ENCODE measurements at places on chromosomes 16 and 17.

- DNase-seq: no peak
Measured at GRCh38 chr16:79823639-79824038, 223.1 kb upstream of the MAF start.

GRCh38 chr17:49240619-49241018 is 10.0 kb upstream of the PHOSPHO1 start:
- no peak for DNase-seq

DNA sequence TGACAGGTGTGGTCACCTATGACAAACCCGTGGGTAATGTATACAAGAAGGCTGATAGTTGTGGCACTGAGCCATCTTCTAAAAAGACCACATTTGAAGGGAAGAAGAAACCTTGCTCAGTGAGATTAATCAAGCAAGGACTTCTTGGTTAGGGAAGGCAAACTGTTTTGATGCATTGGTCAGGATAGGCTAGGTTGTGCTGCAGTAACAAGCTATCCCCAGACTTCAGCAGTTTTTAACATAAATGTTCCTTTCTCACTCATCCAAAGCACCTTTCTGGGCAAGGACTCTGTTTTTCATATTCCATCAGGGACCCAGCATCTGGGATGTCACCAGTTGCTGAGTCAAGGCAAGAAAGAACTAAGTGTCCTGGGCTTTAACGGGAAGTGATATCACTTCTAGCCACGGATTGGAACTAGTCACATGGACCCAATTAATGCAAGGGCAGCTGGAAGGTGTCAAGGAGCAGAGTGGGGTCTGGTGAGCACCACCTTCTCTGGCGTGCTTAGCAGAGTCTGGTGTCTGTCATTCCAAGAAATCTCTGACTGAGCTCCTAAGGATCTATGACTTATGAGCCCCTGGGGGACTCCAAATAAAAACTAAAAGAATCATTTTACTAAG is 52.0 kb upstream of the CCL2 start:
- DNase-seq: no peak

DNA sequence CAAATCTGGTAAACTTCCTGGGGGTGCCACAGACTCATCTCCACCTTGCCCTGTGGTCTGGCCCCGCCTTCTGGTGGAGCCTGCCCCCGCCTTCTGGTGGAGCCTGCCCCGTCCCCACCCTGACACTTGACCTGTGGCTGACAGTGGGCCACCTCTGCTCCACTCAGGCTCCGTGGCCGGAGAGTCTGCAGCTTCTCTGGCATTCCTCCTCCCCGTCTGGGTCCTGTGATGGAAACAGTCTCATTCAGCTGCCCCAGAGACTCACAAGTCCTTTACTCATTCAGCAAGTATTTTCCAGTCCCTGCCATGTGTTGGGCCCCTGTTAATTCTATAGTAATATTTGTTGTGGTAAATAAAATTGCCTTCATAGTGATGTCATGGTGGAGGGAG is 21.0 kb upstream of the G6PC1 start:
- DNase-seq: no peak

- DNase-seq: no peak
Measured at GRCh38 chr17:81962499-81963441, 1.8 kb upstream of the NOTUM start.

DNA sequence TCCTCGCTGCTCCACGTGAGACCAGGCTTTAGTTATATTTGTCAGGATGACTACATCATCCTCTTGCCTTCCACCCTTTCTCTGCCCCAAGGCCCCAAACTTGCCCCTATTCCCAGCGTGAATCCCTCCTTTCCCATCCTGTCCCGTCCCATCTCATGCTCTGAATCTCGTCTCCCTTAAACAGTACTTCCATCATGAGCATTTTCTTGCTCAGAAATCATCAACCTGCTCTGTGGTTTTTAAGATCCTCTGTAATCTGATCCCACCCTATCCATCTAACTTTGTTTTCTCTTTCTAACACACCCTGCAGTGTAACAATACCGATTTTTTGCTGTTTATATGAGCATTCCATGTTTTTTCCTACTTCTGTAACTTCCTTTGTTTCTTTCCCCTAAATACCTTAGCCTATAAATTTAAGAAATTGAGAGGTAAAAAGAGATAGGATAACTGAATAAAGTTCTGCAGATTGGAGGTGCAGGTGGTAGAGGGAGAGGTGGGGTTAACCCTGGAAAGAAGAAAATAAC is 39.7 kb downstream of the MRTFB start:
- DNase-seq: no peak

- peak; percentile 43 for DNase-seq
Measured at GRCh38 chr17:2250140-2251095, 53.2 kb downstream of the SMG6 start.

All from stimulated activated naive CD8-positive, alpha-beta T cell treated with anti-CD3 and anti-CD28 coated beads, Interleukin-15, amount 100 ng/mL, for 72 hours (primary cell).